ENCODE measurements at places on chromosomes 1 and 21.

DNA sequence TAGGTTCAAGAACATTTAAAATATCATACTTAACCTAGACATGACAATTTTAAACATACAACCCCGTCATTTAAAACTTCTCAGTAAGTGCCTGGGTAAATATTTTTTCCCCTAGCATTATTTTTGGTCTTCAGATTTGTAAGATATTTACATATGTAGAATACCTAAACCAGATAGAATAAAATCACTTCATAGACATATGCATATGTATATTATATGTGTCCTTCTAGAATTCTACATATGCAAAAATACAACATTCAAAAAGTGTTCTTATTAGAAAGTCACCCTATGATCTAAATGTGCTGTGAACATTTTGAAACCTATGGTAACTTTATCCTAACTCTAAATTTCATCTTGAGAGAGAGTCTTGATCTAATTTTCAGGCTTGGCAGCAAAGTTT is 1467.0 kb upstream of the B3GALT2 start:
- DNase-seq = no peak

DNA sequence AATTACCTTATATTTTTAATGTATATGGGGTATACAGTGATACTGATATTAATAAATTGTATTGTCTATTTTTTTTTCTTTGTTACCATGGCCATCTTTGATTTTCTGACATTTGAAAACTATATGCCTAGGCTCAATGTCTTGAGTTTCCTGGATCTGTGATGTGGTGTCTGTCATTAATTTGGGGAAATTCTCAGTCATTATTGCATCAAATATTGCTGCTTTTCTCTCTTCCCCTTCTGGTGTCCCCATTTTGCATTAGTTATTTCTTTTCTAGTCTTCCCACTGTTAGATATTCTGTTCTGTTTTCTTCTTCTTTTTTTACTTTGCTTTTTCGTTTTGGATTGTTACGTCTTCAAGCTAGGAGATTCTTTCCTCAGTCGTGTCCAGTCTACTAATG is 33.8 kb downstream of the ZBTB40 start:
- no peak for DNase-seq

GRCh38 chr1:27127419-27127818 is 27.5 kb downstream of the SLC9A1 start:
- no peak for DNase-seq

- no peak for DNase-seq
These were observed 61.2 kb downstream of the ERI3 start for GRCh38 chr1:44293761-44294315.

DNA sequence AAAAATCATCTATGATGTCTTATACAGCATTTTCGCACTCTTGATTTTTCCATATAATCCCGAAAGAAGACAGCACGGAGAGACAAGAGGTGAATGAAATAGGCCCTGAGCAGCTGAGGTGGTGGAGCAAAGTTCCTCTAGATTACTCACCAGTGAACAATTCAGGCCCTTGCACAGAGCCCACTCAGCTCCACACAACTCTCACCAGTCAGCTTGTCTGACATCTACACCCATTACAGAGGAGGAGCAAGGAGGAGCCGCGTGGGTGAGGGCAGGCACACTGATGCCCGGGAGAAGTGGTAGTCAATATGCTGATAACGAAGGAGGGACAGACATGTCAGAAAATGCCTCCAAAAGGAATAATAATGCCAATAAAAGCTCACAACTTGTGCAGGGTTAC is 59.9 kb downstream of the DNM3 start:
- no peak for DNase-seq

- no peak for DNase-seq
These were observed 22.7 kb upstream of the EYA3 start for GRCh38 chr1:28111157-28111556.

- DNase-seq = no peak
These were observed 44.7 kb downstream of the KCNC4 start for GRCh38 chr1:110254604-110255391.
